GM19239 (cell line): ENCODE measurements at places on chromosomes 2 and 18.

- no peak for DNase-seq
Measured at GRCh38 chr18:45837283-45838070, 12.0 kb downstream of the SIGLEC15 start.

DNA sequence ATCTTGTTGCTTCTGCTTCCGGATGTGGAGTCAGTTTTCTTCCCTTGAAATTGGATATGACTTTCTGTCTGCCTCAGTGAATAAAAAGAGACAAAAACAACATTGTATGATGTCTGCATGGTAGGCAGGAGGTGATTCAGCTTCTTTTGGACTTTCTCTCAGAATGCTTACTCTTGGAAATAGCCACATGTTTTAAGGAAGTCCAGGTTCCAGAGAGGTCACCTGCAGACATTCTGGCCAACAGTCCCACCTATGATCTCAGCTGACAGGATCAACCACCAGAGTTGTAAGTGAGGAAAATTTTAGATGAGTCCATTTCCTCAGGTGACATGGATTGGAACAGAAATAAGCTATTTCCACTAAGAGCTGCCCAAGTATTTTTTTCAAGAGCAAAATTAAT, 508.7 kb upstream of the FAM98A start:
- no peak for DNase-seq

DNA sequence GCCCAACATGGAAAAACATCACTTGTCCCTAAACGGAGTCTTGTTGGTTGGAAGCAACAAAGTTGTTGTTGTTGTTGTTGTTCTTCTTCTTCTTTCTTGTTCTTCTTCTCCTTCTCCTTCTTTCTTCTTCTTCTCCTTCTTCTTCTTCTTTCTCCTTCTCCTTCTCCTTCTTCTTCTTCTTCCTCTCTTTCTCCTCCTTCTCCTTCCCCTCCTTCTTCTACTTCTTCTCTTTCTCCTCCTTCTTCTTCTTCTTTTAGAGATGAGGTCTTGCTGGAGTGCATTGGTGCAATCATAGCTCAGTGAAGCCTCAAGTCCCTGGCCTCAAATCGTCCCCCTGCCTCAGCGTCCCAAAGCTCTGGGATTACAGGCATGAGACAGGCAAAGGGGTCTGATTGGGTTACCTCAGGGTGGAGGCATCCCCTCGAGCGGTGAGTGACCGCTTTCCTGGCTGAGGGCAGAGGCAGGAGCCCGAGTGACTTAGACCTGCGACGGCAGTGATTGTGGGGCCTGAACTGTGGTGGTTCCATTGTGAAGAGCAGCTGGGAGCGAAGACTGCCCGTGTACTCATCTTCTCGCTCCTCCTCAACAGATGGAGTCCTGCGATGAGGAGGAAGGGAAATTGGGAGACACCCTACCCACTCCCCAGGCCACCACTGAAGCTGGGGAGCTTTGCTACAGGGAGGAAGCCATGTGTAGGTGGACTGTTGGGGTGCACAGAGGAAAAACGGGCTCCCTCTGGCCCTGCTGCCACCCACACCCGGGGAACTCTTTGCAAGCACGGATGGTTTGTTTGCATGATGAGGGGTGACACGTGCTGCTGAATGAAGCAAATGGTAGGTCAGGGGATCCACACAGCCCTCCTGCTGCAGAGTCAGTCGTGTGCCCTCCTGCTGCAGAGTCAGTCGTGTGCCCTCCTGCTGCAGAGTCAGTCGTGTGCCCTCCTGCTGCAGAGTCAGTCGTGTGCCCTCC, 7.0 kb upstream of the PER2 start:
- DNase-seq = no peak

DNA sequence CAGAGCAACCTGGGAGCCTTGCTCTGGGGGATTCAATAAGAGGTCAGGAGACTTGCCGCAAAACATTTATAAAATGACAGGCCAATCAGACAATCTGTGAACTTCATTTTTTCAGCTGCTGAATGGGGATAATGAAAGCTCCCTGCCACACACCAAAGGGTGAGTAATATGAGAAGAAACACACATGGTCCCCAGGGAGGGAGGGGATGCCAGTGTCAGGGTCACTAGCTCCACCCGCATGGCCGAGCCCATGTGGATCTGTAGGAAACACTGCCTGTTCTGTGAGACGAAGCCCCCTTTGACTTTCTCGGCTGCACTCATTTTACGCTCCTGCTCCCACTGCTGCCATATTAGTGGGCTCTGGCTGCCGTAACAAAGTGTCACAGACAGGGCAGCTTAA, 521.0 kb upstream of the RAB6C start:
- DNase-seq = no peak

DNA sequence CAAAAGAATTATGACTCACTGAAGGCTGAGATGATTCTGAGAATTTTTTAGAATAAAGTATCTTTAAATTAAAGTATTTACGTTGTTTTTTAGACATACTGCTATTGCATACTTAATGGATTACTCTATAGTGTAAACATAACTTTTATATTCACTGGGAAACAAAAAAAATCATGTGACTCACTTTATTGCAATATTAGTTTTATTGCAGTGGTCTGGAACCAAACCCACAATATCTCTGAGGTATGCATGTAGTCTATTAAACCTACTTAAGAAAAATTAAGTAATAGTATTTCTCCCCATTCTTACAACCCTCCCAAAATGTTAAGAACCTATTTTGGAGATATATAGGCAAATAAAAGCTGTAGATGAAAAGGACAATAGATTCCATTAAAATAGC, 142.9 kb upstream of the ZNF521 start:
- no peak for DNase-seq

DNA sequence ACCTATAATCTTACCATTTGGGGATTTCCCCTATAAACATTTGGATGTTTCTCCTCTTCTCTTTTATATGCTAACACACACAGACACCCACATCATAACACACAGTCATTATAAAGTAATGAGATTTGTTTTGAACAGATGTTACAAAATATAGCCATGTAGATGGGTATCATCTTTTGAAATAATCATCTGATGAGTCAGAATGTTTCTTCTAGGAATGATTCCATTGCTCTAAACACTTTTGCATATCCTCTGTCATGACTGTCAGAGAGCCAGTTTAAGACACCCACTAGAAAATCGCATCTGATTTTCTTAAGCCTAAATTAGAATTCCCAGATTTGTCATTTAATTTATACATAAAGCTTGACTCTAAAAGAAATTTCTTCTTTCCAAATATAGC, 442.6 kb downstream of the CMPK2 start:
- no peak for DNase-seq

- DNase-seq = no peak
Measured at GRCh38 chr2:219706823-219707281, 79.4 kb downstream of the SLC4A3 start.

- peak; percentile 54 for DNase-seq
Measured at GRCh38 chr18:62420513-62421209, 95.6 kb downstream of the TNFRSF11A start.

DNA sequence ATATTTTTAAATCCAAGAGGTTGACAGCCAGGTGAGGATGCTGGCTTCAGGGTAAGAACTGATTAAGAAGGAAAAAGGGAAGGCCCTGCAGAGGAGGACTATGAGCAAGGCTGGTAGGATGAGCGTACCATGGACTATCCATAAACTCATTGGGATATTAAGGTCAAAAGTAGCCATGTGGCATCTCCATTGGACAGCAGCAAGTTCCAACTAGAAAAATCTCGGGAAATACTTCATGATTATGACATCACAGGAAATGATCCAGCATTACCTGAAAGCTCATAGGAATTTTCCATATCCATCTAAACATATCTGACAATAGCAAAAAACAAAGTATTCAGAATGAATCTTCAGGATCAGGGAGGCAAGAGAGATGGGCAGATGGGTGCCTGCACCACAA, 34.2 kb downstream of the TGFA start:
- no peak for DNase-seq

- DNase-seq = peak; percentile 17
Measured at GRCh38 chr2:175575346-175576258, 394.1 kb upstream of the ATP5MC3 start.

GRCh38 chr2:160551259-160551658, 57.7 kb upstream of the RBMS1 start:
- DNase-seq = no peak

DNA sequence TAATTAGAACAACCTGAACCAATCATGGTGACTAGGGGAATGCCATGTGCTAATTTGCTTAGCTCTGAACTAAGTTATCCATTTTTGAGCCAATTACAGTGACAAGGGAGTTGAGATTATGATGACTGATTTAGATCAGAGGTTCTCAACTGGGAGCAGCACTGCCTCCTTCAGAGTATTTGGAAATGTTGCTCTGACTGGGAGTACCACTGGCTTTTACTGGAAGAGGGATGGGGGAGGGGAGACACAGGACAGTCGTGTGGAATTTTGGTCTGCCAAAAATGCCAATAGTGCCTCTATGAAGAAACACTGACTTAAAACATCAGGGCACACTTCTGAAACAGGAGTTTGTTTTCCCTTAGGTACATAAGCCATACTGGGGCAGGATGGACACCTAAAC, 48.1 kb upstream of the VPS54 start:
- no peak for DNase-seq

DNA sequence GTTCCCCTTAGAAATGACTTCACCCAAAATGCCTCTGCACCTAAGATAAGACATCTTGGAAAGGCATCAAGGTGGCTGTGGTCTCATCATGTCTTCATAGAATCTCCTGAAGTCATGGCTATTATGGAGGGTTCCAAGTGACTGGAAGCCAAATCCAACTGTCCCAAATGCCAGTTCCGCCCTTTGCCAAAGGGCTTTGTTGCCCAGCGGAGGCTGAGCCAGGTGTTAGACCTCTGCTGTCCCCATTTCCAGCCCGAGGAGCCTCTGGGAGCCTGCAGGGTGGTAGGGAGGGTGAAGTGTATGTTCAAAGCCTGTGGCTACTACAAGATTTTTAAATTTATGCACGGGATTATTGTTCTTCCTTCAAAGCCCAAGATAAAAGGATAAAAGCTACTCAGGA, 25.7 kb downstream of the RHOB start:
- no peak for DNase-seq

DNA sequence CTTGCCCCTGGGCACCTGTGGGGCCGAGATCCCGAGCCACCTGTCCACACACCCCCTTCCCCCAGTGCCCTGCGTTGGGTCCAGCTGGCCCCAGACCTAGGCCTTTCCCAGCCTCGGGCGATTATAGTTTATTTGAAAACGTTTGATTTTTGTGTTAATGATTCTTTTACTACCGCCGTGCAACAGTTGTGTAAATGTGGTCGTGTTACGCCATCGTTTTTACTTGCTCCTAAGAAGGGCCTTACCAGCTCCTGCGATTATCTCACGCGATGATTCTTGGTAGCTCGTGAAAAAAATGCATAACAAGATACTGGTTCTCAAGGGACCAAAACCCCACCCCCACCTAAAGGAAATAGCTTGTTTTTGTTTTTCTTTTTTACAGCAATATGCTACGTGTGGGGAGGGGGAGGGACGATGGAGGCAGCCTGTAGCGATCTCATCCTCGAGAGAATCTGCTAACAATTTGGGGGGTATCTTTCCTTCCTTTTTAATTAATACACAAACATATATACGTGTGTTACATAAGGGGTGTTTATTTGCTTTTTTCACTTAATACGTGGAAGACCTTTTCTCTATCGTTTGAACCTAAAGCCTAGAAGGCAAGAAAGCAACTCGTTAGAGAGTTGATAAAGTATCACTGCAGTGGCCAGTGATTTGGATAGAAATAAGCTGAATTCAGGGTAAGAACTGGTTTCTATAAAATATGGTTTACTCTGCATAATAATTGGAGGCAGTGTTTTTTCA, 1.0 kb downstream of the ZDBF2 start:
- no peak for DNase-seq

DNA sequence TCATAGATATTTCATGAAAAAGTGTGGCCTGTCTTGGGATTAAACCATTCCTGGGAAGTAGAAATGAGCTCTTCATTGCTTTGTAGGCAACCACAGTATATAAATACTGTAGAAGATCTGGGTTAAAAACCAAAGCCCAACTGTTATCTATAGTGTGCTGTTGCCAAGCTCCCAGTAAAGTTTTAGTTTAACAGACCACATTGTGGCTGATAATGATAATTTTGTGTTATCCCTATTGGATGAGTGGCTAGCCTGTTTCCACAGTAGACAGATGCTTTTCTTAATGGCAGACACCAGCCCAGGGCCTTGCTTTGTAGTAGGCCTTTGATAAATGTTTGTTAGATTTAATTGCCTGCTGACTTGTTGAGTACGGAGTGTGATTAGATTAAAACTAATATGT, 52.1 kb downstream of the FMNL2 start:
- no peak for DNase-seq

DNA sequence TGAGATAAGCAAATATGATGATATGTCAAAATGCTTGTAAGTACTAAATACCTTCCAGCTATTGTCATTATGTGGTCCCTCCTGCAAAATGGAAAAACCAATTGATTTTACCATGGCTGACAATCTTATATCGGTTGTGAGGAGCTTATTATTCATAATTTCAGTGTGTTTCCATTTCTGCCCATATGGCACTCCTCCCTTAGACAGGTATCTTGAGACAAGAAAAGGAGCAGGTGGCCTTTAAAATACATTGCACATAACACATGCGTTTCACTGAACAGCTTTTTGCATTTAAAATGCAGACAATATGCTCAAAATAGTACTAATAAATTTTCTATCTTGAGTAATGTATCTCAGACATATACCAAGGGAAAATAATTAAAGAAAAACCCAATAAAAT, 60.2 kb upstream of the SH3RF3 start:
- DNase-seq = no peak

DNA sequence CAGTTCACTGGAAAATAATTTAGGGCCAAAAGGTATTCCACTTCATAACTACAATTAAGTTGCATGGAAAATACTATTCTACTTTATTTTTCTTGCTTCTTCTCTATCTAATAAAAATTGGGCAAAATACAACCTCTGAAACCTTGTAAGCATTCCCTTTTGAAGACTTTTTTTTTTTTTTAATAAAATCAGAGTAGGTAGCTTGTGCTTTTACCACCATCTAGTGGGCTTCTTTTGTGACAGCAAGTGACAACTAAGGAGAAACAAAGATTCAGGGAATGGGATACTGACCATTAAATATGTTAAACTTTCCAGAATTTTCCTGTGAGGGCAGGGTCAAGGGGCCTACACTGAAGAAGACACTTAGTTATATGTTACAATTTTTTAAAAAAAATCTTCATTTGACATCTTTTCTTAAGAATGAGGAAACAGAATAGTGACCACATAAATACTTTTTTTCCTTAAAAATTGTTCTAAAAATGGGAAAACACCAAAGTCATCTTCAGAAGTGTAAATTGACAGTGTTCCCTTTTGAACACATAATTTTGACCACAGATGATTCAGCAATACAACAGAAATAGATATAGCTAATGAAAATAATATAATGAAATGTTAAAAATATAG, 1183.2 kb upstream of the ACVR2A start:
- no peak for DNase-seq

DNA sequence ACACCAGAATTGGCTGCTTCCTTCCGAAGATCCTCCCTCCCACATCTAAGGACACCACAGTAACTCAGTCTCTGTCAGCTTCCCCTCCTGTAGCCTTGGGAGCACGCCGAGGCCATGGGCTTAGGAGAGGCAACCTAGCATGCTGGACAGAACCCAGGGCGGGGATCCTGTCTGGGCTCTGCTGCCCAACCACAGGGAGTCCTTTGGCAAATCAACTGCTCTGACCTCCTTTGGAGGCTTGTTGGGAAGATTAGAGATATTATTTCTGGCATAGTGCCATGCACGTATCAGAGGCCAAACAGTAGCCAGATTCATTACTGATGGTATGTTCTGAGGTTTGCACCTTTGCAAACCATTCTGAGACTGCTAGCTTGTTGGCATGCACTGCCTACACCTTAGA, 262.7 kb upstream of the EPAS1 start:
- DNase-seq = no peak
